Midbrain (tissue), 1 donor: ENCODE measurements at places on chromosomes 7 and 10.

GRCh38 chr10:128657548-128657947, 531.3 kb upstream of the MKI67 start:
- no peak for DNase-seq

GRCh38 chr10:7998831-7999230, 55.7 kb upstream of the GATA3 start:
- no peak for DNase-seq

- no peak for DNase-seq
Observed at GRCh38 chr10:53123311-53123710, 350.7 kb upstream of the MBL2 start.

- no peak for DNase-seq
Observed at GRCh38 chr7:50475340-50475739, 25.2 kb upstream of the FIGNL1 start.

- DNase-seq, result no peak
Observed at GRCh38 chr7:5694221-5694754, 87.2 kb downstream of the RNF216 start.

DNA sequence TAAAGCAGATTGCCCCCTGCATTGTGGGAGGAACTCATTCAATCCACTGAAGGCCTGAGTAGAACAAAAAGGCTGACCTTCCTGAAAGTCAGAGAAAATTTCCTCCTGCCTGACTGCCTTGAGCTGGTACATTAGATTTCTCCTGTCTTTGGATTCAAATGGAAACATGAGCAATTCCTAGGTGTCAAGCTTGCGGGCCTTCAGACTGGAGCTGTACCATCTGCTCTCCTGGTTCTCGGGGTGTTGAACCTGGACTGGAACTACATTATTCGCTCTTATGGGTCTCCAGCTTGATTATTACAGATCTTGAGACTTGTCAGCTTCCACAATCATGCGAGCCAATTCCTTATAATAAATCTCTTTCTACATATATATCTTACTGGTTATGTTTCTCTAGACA, 173.6 kb upstream of the STEAP4 start:
- DNase-seq, result no peak

DNA sequence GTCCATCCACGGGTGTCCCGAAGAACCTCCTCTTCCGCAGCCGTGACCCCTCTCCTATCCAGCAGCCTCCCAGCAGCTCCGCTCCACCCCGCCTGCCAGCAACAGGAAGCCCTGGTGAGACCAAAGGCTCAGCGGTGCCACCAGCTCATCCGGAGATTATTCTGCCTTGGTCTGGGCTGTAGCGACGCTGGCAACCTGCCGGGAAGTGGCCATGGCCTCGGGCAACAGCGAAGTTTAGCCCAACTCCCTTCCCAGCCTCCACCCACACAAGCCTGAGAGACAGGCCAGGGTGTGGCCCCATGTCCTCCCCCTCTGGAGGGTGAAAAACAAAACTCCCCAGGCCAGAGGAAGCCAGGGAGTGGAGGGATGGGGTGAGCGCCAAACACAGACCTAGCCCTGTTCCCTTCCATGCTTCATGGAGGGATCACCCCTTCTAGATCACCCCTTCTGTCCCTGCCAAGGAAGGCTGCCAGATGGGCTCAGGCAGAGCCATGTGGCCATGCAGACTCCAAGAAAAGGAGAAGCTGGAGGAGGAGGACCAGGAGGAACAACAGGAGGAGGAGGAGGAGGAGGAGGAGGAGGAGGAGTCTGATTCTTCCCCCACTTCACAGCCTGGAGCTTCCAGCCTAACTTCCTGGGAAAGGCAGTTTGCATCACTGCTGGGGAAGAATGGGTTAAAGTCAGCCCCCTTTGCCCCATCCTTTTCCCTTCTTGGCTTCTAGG, 918 bp downstream of the CALHM2 start:
- DNase-seq, result peak; percentile 1

- no peak for DNase-seq
Observed at GRCh38 chr10:88361494-88361893, 221.6 kb downstream of the RNLS start.

DNA sequence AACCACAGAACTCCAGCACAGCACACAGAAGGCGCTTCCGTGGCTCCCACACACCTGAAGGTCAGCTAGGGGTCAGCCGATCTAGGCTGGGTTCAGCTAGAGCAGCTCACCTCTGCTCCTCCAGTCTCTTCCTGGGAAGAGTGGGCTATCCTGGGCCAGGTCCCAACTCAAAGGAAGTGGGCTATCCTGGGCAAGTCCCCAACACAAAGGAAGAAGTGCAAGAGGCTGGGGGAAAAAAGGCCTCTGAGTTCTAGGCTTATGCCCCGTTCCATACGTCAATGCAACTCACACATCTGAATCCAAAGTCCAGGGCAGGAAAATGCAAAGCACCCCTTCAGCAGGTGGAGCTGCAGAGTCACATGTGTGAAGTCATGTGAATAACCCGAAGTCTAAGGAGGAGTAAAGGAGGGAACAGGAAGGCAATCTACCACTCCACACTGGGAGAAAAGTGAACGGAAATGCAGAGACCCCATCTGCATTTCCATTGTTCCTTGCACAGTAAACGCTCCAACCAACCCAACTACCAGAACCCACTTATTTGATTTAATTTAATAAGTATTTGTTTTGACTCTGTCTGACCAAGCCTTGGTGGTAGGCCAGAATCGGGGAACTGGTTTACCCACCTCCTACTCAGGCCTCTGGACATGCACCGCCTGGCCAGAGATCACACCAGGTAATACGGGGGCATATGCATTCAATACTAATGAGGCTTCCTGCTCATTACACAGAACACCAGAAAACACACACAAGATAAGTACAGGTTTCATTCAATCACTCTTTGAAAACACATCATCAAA, 95.5 kb upstream of the RNF32 start:
- no peak for DNase-seq

DNA sequence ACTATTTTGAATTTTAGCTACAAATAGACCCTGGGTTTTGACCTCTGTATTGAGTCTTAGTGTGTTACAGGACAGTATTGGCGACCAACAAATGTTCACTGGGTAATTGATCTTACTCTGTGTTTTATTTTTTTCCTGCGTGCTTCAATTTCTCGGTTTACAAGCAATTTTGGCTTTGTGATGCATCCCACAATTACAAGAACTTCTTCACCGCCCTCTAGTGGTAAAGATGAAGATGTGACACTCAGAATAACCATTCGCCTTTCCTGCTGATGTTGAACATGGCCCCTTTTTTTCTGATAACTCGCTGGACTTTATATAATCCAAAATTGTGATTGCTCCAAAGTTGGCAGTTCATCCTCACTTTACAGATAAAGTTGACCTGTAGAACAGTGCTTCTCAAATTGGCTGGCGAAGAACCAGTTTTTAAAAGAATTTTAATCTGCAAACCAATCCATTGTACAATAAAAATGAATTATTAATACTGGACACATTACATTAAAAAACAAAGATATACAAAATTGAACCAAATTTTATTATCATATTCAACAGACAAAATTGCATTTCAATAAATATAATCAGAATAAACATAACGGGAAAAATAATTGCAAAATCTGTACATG, 20.2 kb upstream of the SMC3 start:
- peak; percentile 74 for DNase-seq

GRCh38 chr7:102973096-102973802, 60.4 kb downstream of the LRRC17 start:
- DNase-seq, result no peak

DNA sequence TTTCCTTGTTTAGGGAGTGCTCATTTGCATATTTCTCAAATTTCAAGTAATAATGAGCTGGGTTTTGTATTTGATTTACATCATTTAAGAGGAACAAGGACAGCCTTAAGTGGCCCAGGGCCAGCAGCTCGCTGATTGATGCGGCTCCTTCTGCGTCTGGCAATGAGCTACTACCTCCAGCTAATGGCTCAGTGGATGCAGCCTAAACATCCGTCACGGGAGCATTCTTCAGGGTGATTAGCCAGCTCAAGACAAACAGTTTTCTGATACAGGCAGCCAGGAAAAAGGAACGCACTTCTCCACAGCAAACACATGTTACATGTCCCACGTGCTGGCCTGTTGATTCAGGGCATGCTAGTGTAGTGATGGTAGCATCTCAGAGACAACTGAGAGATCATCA, 169.3 kb upstream of the TCERG1L start:
- no peak for DNase-seq

- DNase-seq, result no peak
Observed at GRCh38 chr7:155731380-155731779, 80.9 kb downstream of the SHH start.

DNA sequence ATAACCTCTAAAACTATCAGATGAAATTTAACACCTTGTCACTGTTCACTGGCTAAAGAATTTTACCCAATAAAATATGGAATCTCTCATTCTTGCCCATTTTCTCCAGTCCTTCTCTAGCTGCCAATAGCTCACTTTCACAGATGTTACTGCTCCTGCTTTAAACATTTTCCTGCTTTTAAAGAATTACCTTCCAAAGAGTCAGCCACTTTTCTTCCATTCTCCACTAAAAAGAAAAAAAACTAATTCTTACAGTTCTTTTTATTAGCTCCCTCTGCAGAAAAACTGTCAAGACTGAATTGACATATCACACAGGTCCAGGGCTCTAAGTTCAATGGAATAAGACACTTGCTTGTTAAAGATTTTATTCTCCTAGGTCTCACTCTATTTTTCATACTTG, 114.8 kb downstream of the SFMBT2 start:
- no peak for DNase-seq

- no peak for DNase-seq
Observed at GRCh38 chr10:113427236-113427735, 125.6 kb upstream of the HABP2 start.

GRCh38 chr7:28130277-28130676, 50.3 kb downstream of the JAZF1 start:
- no peak for DNase-seq
